ENCODE measurements at places on chromosomes 1 and 21. TPM values are rescaled to one million over a fixed set of nuclear protein-coding genes. Genes with fewer than 3 reads are reported as not detected.

DNA sequence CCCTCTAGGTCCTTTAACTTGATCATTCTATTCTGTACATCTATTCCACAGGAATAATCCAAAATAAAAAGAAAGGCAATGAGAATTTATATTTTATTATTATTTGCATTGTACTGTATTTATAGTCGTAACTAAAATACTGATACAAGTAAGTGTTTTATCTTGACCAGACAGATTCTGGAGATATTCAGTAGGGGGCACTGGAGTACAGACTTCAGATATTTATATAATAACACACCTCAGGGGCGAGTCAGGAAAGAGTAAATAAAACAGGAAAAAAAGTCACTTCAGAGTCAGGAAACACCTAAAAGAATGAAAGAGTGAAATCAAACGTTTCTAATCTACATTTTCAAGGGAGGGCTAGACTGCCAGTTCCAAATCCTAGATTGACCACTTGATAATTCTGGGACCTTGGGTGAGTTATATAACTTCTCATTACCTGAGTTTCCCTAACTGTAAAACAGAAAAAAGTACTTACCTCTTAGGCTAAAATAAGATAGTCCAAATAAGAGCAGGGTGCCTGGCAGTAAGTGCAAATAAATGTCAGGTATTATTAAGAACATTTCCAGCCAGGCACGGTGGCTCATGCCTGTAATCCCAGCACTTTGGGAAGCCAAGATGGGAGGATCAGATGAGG is 31.1 kb upstream of the MTF1 start:
- no peak for DNase-seq

The OR2T35 gene
- not detected for total RNA-seq

DNA sequence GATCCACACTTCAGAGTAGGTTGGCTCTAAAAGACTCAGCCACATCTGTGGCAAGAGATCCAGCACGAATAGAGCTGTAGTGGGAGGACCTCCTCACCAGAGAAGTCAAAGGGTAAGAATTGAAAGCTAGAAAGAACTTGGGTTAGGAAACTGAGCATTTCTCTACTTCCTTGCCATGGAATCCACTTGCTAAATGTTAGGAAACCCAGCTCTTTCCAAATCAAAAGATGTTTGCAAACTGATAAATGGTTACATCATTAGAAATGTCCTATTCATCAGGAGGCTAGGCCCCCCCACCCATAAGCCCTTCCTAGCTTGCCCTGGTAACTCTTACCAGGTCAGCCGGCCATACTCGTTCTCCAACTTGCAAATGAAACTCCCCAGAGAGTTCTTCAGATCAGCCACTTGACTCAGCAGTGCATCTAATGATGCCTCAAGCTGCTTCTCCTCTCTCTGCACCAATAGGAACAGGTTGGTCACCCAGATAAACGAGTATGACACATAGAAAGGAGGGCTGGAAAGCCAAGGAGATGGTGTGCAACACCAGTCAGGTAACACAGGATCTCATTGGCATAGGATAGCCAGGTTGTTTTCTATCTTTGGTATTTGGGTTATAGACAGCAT is 1.5 kb downstream of the MED8 start:
- DNase-seq: no peak

GRCh38 chr1:147349533-147349932 is 107.0 kb downstream of the CHD1L start:
- no peak for DNase-seq

GRCh38 chr21:25614441-25614840 is 7.2 kb upstream of the MRPL39 start:
- DNase-seq: no peak

DNA sequence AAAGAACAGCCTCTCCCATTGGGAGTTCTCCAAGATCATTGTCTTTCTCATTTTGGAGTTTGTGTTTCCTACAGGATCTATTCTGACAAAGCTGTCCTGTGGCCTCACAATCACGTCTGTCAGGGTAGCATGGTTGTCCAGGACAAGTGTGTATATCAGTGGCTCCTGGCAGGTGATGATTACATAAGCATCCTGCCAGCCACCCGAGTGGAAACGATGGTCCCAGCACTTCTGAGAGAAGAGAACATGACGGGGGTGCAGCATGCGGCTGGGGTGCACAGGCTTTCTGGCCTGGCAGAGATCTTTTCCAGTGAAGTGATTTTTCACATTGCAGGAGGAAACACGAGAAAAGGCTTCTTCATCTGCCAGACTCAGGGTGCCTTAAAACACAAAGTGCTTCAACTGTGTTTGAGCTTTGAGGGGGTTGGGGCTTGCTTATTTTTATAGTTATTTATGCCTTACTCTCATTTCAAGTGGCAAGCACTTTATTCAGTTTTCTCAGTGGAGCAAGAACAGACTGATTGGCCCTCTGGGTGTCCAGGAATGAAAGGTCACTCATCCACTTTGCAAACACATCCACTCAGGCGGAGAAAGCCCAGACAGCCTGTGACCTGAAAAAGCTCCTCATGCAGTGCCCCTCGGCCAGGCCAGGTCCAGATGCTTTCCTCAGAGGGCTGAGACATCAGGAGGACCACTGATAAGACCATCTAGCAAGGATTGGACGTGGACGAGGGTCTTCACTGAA is 186.0 kb downstream of the DUSP10 start:
- DNase-seq: no peak

GRCh38 chr1:159580340-159580739 is 7.3 kb upstream of the APCS start:
- no peak for DNase-seq

DNA sequence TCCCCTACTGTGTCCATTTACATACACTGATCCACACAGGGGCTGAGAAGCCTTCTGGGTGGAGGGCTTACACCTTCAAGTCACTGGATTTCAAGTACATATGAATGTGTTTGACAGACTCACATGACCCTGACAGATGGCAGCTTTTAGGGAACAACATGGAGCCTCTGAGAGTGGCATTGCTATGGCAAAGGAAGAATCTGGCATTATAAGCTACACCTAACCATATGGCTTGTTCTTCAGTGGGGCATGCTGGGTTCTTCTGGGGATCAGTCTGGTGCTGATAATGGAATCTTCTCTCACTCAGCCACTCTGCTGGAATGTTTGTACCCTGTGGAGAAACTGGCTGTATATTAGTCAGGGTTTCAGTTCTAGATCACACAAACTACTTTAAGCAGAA is 68.5 kb upstream of the PDE4B start:
- no peak for DNase-seq

The LMX1A gene
- total RNA-seq: not detected

DNA sequence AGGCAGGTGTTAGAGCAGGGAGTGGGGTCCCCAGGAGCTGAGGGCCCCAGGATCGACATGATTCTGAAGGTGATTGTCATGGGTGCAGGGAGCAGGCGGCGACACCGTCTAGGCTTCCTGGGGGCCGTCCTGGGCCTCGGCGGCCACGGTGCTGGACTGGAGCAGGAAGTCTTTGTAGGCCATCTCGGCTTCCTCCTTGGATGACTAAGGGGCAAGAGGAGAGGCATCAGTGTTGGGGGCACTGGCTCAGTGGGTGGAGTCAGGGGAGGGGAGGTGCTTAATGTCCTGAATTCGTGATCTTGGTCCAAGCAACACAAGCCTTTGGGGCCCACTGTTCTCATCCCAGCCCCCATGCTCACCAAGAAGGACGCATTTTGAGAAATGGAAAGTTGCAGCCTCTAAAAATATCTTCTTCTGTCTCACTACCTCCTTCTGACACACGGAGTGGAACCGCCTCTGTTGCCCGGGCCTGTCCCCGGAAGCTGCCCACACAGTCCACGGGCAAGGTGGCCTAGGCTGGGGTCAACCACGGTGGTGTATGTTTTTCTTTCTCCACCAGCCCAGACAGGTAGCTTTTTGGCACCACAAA is 8.6 kb upstream of the FCMR start:
- DNase-seq: no peak

- DNase-seq: peak; percentile 44
These were observed 150.1 kb upstream of the FGGY start for GRCh38 chr1:59146651-59147358.

GRCh38 chr1:176575991-176576390 is 113.0 kb downstream of the PAPPA2 start:
- DNase-seq: no peak

DNA sequence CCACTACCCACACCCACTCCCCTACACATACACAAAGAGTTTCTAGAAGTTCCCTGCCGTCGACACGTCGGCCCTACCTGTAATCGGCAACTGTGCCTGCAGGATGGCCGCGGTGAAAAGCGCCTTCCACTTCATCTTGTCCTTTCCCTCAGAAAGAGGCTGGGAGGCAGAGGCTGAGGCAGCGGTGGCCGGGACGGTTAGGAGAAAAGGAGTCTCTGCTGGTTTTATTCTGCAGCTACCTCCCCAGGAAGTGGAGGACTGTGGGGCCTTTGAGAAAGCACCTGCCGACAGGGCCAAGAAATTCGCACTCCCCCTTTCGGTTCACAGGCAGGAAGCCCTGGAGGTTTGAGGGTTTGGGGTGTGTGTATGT is at the start of gene CD247:
TSS of gene CD247 (minus strand) at position 199 of the 370 bp plus-strand sequence. CDS start at position 135, 64 bp downstream.
- no peak for DNase-seq

- peak; percentile 66 for DNase-seq
These were observed 26.4 kb downstream of the ABCA4 start for GRCh38 chr1:94094469-94095111.

DNA sequence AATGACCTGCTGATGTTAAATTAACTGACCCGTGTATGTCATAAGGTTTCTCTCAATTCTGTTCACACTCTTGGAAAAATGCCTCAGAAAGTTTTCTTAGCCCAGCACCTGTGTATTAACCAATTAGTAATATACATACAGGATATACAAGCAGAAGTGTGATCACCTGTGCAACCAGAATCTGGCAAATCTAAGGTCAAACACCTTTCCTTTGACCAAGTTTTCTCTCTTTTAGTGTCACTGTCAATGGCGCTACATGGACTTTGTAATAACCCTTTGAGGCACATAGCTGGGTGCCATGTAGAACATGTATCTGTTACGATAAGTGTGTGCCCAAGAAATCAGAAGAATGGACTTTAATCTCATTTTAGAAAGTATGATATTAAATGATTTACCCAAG is 1.1 kb downstream of the NCSTN start:
- DNase-seq: no peak

The LIX1L gene
- 69.4 TPM for total RNA-seq

The KCNK1 gene
- total RNA-seq: 3.9 TPM

DNA sequence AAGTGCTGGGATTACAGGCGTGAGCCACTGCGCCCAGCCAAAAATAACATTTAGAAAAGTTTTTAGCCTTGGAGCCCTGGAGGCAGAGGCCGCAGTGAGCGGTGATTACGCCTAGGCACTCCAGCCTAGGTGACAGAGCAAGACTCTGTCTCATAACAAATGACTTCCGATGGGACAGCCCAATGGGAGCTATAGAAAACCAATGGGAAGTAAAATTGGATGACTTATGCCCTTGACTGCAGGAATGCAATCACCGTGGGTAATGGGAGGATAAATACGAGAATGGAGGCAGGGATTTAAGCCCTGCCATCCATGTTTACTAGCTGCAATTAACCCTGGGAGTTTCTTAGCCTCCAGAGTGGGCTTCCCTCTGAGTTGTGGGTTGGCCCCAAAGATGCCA is 37.0 kb upstream of the CNN3 start:
- no peak for DNase-seq

GRCh38 chr21:36183144-36183795 is 26.6 kb downstream of the DOP1B start:
- DNase-seq: no peak

DNA sequence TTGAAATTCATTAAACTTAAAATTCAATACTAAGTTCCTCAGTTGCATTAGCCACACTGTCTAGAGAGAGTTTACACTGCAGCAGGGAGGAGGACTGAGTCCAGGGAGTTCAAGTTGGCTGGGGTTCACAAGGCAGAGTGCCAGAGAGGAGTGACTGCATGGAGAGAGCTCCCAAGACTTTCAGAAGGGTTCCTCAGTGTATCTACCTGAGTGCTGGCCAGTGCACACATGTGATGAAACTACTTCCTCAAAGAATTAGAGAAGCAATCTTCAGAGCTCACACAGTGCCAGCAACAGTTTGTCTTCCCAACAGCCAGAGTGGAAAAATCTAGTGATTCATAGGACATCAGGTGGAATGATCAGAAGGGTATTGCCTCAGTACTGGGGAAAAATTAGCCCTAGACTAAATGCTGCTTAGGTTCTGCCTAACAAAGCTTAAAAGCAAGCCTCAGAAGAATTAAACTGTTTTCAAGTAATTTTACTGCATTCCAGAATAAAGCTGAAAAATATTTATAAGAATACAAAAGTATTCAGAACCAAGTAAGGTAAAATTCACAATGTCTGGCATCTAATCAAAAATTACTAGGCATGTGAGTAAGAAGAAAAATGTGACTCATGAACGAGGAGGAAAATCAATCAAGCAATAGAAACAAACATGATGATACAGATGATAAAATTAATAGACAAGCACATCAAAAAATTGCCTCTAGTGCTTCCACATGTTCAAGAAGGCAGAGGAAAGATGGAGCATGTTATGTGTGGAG is 10.4 kb upstream of the WNT3A start:
- no peak for DNase-seq

DNA sequence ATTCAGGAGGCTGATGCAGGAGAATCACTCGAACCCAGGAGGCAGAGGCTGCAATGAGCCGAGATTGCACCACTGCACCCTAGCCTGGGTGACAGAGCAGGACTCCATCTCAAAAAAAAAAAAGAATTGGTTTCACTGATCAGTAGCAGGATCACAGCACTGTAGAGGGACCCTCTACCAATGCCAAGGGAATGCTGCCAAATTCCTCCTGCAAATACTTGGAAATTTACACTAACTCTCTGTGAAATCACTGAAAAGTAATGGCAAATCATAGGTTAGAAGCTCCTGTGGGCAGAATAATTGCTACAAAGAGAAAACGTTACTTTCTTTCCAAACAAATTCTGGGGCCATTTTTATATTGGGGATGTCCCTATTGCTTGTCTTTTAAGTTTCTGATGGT is 6.7 kb upstream of the GPR25 start:
- DNase-seq: no peak

DNA sequence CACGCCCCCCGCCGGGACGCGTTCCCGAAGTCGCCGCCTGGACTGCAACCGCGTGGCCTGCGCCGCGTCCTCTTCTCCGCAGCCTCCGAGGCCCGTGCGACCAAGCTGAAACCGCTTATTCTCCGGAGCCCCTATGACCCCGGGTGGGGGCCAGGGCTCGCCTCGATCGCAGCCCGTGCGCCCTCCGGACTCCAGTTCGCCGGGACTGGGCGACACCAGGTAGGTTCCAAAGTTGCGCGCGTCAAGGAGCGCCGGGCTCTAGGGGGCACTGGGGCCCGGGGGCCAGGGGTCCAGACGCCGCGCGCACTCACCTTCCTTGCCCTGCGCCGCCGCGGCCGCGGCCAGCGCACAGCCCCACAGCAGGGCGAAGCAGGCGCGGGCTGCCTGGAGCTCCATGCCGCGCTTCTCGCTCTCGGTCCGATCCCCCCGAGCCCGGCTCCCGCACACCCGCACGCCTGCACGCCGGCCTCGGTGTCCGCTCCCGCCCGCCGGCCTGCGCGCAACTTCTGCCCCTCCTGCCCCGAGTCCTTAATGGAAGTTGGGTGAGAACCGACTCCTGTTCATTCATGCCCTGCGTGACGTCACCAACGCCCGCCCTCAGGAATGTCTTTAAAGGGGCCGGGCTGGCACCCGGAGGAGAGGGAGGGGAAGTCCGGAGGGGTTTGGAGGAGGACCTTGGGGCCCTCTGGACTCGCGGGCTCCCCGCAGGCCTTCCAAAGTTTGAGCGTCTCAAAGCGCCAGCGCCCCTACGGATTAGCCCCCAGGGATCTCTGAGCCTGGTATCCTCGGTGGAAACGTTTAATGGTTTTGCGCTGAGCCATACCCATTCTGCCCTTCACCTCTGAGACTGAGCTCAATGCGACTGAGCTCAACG is at the start of gene EPHA2:
TSS of gene EPHA2 (minus strand) at position 533 of the 874 bp plus-strand sequence. CDS start at position 396, 137 bp downstream.
- DNase-seq: peak; percentile 86

- DNase-seq: no peak
These were observed 1280.3 kb upstream of the B3GALT2 start for GRCh38 chr1:194466706-194467105.

- no peak for DNase-seq
These were observed 179.2 kb upstream of the LMO4 start for GRCh38 chr1:87149241-87150041.

The HLCS gene
- total RNA-seq: 12.4 TPM
